SW480 (cell line): ENCODE measurements at places on chromosomes 6 and 20.

- DNase-seq = no peak
These were observed 252.2 kb downstream of the HACE1 start for GRCh38 chr6:104607501-104607900.

- DNase-seq = no peak
These were observed 2.0 kb upstream of the NPEPL1 start for GRCh38 chr20:58690396-58691135.

DNA sequence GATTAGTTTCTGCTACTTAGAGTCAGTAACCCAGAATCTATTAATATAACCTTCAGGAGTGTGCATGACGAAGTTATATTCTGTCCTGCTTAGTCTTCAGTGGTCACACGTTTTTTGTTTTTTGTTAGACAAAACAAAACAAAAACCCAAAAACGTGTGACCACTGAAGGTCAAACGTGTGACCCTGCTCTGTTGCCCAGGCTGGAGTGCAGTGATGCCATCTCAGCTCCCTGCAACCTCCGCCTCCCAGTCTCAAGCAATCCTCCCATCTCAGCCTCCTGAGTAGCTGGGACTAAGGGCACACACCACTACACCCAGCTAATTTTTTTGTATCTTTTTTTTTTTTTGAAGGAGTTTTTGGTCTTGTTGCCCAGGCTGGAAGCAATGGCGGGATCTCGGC, 142.4 kb downstream of the BCAS1 start:
- no peak for DNase-seq

DNA sequence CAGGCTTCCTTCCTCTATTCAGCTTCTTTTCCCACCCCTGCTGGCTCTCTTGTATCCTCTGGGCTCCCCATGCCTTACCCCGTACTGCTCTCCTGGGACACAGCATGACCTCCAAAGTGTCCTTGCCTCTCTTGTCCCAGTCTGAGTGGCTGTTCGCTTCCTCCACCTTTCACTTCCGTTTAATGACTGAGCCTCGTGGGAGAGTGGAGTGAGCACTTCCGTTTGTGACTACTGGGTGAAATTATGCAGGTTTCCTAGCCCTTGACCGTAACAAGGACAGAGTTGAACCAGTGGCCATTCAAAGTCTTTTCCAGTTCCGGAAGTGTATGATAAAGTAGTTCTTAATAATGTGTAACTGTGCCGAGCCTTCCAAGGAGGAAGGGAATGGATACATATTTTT, 109.2 kb downstream of the ARID1B start:
- no peak for DNase-seq

DNA sequence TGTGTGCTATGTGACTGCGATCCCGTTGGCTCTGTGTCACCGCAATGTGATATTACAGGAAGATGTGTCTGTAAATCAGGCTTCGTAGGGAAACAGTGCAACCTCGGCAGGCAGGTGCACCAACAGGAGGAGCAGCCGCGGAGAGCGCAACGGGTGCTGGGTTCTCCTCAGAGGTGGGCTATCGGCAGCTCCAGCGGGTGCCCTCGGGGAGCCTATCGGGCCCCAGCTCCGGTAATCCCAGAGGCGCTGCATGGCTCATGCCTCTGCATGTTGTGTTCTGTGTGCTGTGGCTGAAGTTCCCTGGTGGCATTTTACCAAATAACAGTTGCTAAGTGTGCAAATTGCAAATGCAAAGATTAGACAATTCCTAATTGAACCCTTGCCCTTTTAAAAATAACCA, 409.9 kb downstream of the LAMA2 start:
- DNase-seq = no peak

GRCh38 chr20:62480318-62480717, 4.5 kb upstream of the GATA5 start:
- DNase-seq = no peak

DNA sequence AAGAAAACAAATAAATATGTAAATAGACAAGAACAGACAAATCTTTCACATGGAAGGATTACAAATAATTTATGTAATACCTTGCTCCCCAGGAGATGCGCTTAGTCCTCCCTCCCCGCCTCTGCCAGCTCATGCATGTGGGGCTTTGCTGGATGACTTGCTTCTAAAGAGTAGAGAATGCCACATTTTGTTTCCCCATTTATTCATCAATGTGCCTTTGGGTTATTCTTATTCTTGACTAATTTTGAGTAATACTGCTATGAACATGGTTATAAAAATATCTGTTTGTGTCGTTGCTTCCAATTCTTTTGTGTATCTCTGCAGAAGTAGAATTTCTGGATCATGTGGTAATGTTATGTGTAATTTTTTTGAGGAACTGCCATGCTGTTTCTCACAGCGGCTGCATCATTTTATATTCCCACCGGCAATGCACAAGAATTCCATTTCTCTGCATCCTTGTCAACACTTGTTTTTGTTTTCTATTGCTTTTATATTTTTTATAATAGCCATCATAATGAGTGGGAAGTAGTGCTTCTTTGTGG, 23.8 kb upstream of the DUSP22 start:
- no peak for DNase-seq

- DNase-seq = no peak
These were observed 77.0 kb upstream of the CD2AP start for GRCh38 chr6:47400581-47400980.

DNA sequence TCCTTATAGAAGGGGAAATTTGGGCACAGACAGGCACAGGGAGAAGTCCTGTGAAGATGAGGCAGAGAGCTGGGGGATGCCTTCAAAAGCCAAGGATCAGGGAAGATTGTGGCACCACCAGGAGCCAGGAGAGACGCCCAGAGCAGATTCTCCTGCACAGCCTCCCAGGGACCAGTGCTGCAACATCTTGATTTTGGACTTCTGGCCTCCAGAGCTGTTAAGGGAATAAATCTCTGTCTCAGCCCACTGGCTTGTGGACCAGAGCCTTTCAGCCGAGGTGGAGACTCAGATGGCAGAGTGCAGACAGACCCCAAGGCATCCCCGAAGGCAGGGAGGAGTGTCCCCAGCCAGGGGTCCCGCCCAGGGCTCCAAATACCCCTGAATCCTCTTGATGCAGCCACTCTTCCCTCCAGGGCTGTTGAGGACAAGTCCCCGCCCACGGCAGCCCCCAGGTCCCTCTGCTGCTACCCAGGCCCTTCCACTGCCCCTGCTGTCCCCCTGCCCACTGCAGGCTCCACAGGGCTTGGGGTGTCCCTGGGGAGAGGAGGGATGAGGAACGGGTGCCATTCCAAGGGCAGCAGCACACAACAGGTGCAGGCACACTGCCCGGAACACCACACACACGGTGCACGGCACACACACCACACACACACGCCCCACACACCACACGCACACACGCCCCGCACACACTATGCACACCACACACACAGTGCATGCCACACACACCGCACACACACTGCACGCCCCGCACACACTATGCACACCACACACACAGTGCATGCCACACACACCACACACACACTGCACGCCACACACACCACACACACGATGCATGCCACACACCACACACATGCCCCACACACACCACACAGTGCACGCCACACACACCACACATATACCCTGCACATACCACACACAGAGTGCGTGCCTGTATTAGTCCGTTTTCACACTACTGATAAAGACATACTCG, 311.4 kb downstream of the TAF4 start:
- no peak for DNase-seq
